ENCODE measurements at places on chromosomes 4 and X.

DNA sequence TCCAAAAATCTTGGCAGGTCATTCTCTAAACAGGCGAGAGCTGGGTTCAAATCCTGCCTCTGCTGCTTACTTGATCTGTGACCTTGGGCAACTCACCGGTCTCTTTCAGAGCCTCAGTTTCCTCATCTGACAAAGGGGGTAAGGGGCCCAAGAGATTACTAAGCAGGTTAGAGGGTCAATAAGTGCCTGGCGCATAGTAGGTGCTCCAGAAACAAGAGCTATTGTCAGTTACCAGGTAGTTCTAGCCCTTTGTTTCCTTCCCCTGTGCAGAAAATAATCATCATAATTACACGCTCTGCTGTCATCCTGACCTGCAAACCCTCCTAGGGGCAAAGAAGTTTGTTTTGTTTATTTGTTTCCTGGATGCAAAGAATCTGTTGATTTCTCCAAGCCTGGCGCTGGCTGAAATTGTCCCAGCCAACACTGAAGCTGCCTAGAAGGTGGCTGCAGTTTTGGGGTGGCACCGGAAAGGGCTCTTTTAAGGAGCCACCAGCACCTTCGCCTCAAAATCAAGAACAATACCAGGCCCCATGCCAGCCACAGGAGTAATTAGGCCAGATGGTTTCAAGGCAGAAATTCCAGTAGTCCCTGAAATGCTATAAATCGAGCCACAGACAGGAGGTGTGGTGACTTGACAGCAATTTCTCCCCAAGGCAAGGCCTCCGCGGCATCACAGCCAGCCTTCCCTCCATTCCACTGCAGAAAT, 10.2 kb upstream of the KIAA0232 start:
- DNase-seq, result no peak

- no peak for DNase-seq
These were observed 553.9 kb downstream of the SPRY1 start for GRCh38 chr4:123950530-123950929.

DNA sequence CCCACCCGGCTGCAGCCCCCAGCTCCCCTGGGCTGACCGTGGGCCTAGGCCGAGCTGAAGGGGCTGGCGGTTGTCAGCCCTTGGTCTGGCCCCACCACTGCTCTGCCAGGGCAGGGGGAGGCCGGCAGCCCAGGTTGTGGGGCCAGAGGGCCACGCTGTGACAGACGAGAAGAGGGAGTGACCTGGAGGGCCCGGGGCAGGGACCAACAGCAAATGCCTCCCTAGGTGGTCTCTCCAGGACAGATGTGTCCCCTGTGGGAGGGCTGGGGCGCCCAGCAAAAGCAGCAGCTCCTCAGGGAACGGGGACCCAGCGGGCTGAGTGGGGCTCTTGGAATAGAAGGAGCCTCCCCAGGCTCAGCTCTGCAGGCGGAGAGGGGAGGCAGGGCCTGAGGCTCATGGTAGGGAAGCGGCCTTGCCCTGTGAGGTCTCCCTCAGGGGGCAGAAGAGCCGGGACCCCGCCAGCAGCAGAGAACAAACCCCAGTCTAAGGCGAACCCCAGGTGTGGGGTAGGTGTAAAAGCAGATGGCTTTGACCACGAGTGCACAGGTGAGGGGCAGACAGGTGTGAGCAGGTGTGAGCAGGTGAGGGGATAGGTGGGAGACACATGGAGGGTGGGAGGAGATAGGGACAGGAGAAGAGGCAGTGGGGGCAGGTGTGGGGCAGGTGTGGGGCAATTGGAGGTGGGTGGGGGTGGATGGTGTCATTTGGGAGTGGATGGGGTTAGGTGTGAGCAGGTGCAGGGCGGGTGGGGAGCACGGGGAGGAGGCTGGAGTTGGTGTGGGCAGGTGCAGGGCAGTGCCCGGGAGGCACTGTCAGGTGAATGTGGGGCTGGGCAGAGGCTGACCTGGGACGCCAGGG, 34.1 kb upstream of the SPON2 start:
- DNase-seq, result no peak

DNA sequence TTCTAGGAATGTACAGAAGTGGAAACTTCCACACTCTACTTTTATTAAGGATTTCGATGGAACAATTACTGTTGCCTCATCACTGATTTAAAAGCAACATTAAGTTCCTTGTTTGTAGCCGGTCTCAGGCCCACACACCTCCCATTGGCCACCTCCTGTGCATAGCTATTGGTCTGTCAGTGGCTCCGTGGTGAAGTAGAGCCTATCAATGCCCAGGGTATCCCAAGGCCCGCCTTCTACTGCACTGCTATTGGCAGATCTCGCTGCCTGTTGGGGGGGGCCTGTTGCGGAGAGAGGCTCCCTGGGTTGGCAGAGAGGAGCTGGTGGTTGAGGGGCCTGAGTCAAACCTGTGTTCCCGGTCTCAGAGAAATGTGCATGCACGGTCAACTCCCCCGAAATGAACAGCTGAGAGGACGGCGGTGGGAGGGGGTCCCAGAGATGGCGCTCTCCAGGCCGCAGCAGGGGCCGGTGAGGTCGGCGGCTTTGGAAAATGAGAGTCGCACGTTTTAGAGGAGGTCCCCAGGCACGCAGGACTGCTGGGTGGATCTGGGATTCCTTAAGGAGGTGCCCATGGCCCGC, 4.9 kb upstream of the ARAF start:
- DNase-seq, result peak; percentile 44

DNA sequence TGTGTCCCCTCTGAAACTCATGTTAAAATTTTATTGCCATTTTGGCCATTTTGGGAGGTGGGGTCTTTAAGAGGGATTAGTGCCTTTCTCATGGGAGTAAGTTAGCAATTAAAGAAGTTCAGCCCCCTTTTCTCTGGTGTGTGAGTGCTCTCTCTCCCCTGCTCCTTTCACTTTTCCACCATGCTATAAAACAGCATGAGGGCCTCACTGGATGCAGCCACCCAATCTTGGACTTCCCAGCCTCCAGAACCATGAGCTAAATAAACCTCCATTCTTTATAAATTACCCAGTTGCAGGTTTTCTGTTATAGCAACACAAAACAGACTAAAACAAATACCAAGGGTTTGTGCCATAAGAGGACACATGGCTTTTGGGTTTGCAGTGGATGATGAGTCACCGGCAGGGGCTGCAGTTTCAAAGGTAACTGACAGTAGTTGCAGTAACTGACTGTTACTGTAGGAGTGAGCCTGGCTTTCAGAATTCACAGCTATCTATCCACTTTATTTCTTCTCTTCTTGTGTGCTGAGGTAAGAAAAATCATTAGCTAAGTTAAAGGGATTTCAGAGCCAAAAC, 121.5 kb downstream of the PPEF1 start:
- DNase-seq, result no peak

DNA sequence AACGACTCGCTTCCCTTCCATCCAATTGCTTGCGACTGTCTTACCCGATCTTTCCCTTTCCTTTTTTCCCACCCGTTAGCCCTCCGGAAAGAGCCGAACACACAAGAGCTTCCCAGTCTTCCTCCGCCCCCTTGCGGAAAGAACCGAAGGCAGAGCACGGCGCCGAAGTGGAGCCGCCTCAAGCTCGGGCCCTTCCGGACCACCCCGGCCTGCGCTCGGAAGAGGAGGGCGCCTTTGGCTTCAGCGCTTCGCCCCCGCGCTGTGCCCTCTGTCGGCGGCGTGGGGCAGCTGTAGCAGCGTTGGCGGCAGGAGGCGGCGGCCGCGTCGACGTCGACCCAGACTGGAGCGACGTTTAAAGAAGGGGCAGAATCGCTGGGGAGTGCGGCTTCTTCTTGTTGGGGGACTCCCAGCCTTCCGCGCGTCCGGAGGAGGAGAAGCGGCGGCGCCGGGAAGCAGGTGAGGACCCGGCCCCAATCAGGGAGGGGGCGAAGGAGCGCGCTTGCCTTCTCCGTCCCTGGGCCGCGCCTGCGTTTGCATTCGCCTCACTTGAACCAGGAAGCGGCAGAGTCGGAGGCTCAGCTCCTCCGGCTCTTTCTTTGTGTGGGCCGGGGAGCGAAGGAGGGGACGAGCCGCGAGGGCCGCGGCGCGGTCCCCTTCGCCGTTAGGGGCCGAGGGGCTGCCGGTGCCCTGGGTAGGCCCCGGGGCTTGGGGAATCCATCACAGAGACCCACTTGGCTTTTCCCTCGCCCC, at the start of gene ZBTB33:
Gene ZBTB33 (plus strand): TSS at position 291 of the 750 bp plus-strand sequence. CDS start 2,604 bp downstream, outside the sequence.
- peak; percentile 77 for DNase-seq

DNA sequence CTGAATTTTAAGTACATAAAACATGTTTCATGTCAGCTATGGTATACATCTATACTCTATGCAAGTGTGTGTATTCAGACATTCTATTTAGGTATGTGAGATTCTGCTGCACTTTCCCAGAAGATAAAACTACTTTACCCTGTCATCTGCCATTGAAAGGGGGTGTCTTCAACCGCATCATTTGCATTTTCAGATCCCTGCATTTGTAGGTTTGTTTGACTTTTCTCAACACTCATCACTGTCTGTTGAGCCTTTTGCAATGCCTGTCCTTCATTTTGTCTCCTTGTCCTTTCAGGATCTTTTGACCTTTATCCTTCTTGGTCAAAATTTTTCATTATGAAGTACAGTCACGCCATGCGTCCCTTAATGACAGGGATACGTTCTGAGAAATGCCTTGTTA, 103.5 kb downstream of the TMA16 start:
- DNase-seq, result no peak

- DNase-seq, result no peak
These were observed 129.1 kb downstream of the TRIML1 start for GRCh38 chr4:188268131-188268908.

GRCh38 chr4:31474221-31474620, 754.1 kb downstream of the PCDH7 start:
- no peak for DNase-seq

GRCh38 chr4:183658362-183659028, 490 bp downstream of the RWDD4 start:
- peak; percentile 10 for DNase-seq
